Left renal cortex interstitium (tissue), 4 donors: ENCODE measurements at places on chromosomes 3 and 15. TPM values are rescaled to one million over a fixed set of nuclear protein-coding genes. Genes with fewer than 3 reads are reported as not detected.

DNA sequence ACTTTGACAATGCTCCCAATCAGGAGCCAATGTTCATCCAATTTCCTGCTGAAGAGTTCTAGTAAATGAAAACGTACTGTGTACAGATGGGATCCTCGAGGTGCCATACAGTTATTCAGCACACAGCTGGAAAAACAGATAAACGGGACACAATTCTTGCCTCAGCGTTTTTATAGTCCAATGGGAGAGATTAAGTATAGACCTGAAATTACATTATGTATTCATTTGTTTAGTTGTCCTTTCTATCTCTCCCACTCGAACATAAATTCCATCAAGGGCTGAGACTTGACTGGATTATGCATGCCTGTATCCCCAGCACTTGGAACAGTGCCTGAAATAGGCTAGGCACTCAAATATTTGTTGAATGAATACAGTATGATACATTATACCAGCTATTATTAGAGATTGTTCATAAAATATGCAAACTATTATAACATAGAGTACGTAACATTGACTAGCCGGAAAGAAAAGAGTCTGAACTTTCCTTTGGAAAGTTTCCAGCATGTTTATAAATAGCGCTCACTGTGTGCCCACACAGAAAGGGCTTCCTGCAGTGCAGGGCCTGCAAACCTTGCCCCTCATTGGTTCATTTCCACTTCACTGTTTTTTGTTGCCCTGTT lies 27.4 kb upstream of the SNTN start:
- DNase-seq = no peak

GRCh38 chr15:95799286-95800200 lies 531.0 kb upstream of the NR2F2 start:
- no peak for DNase-seq

The CCR1 gene
- polyA plus RNA-seq = 1.4 TPM

The CISH gene
- polyA plus RNA-seq = 36.1 TPM

- no peak for DNase-seq
Observed at GRCh38 chr3:42535981-42536784, 33.7 kb downstream of the VIPR1 start.
